ENCODE measurements at places on chromosomes 13 and 19.

GRCh38 chr19:35495107-35496064 is 5.1 kb upstream of the KRTDAP start:
- peak; percentile 3 for DNase-seq

DNA sequence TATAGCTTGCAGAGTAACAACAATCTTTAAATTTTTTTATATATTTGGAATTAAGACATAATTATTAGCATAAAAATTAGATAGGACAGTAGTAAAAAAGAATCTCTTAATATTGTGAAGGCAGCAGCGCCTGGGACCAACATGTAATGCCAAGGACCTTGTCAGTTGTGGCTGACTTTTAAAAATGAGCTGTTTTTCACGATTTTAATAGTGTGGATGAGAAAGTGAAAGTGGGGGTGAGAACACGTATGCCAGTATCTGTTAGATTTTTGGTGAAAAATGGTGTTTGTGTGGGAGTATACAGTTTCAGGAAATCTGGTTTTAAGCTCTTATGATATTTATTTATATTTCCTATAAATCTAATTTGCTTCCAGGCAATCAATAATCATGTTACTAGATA is 125.2 kb downstream of the LMO7 start:
- DNase-seq: no peak

- no peak for DNase-seq
These were observed 11.7 kb upstream of the SPACA6 start for GRCh38 chr19:51681286-51681941.

- no peak for DNase-seq
These were observed 15.7 kb downstream of the GPI start for GRCh38 chr19:34380639-34381241.

- no peak for DNase-seq
These were observed 1.1 kb downstream of the BSG start for GRCh38 chr19:573519-573825.

DNA sequence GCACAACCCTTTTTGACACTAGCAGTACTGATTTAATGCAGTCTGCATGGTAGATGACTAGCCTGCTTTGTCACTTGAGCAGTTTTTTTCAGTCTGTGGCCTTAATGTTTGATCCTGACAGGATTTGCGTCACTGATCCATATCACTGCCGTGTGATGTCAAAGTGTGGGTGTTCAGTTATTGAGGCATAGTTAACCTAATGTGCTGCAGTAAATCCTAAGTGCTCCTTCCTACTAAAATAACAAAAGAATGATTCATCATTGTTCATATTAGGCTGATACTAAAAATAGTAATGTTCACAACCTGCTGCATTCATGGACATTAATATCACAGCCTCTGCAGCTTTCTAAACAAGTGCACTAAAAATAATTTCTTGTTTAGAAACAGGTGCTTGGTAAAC is 121.9 kb upstream of the MLNR start:
- no peak for DNase-seq

GRCh38 chr13:51681037-51681678 is 96.9 kb downstream of the WDFY2 start:
- no peak for DNase-seq

- no peak for DNase-seq
These were observed 243.9 kb upstream of the SPRY2 start for GRCh38 chr13:80584785-80585184.

- DNase-seq: no peak
These were observed 194.5 kb downstream of the NBEA start for GRCh38 chr13:35136585-35136984.

- no peak for DNase-seq
These were observed 4.9 kb upstream of the TNFSF14 start for GRCh38 chr19:6674868-6675305.

DNA sequence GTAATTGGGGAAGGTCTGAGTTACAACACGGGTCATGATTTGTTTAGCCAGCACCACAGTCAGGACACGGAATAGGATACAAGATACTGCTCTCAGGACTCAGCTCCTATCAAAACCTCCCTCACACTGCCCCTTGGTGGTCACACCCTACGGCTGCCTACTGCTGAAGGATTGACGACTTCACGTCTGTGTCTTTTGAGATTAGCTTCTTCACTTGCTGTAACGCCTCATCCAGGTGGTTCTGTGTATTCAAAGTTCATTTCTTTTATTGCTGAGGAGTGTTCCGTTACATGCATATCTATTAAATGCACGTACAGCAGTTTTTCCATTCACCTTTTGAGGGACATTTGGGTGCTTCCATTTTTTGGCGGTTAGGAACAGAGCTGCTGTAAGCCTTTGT is 46.3 kb downstream of the URI1 start:
- DNase-seq: no peak

GRCh38 chr13:20848203-20848602 is 54.3 kb downstream of the XPO4 start:
- no peak for DNase-seq

DNA sequence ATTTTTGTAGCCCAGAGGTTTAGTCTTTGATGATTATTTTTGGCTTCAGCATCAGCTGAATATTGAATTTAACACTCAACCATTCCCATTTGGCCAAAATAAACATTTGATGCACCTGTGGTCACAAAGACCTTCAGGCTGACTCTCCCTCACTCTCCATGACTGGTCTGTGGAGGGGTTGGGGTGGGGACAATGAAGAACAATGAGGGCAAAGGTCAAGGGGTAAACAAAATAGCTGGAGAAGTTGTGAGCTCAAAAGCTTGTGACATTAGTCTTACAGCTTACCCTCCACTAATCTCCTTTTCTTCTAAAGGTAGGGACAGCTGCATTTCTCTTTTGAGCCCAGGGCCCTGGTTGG is 86.9 kb downstream of the SLC15A1 start:
- DNase-seq: no peak

DNA sequence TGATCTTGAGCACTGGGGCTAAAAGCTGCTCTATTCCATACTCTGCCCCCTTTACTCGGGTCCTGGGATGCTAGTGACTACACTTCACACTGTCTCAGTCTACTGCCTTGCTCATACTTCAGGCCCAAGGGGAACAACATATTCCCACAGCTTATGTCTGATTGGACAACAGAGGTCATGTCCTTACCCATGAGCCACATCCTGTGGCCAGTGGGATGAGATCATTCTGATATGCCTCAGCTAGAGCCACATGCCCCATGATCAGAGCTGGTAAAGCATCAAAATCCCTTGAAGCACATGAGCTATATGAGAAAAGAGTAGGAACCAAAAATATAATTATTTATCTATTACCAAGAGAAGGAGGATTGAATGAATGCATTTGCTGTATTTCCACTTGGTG is 290.1 kb upstream of the TSHZ3 start:
- DNase-seq: no peak

DNA sequence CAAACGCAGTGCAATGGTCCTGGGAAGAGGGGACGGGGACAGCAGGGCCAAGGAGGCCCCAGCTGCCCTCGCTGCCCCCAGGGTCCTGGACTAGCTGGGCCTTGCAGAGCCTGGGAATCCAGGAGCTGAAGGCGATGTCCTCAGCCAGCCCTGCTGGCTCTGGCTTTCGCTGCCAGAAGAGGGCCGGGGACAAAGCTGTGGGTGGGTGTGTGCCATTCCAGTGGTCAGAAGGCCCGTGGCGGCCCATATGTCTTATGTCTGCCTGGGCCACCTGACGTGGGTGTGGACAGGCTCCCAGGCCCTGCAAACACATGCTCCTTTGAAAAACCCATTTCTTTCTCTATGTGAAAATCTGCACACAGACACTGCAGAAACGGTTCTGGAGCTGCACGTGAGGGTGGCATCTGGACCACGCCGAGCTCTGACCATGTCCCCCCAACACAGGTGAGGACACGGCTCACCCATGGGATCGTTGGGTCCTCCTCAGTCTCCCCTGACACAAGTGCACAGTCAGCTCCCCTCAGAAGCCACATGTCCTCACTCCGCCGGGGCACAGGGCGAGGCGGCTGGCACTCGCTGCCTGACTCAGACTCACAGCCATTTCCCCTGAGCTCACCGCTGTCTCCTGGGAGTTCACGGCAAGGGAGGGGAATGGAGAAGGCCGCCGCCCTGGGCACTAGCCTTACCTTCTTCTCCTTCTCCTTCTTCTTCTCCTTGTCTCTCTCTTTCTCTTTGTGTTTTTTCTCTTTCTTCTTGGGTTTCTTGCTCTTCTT is 16.9 kb downstream of the IZUMO4 start:
- no peak for DNase-seq

DNA sequence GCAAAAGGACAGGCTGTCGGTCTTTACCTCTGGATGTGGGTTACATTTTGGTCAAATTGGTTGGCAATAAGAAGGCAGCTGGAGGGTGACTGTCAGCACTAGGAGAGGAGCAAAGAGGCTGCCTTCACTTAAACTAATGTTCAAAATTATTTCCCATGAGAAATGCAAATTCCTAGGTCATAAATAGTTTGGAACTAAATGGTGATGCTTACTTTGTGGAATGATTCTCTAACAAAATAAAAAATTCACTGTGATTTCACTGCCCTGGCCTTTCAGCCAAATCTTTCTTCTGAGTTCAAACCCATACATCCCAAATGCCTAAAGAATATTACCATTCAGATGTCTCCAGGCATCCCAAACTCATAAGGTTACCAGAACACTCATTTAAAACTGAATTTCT is 25.0 kb upstream of the OXGR1 start:
- DNase-seq: no peak

GRCh38 chr13:106917024-106917571 is 349.2 kb upstream of the ARGLU1 start:
- no peak for DNase-seq

- no peak for DNase-seq
These were observed 11.1 kb upstream of the TIMM50 start for GRCh38 chr19:39469567-39469966.

- DNase-seq: no peak
These were observed 1610.4 kb upstream of the MIR17HG start for GRCh38 chr13:89737051-89737450.

GRCh38 chr13:47277774-47278173 is 380.9 kb upstream of the HTR2A start:
- DNase-seq: no peak

DNA sequence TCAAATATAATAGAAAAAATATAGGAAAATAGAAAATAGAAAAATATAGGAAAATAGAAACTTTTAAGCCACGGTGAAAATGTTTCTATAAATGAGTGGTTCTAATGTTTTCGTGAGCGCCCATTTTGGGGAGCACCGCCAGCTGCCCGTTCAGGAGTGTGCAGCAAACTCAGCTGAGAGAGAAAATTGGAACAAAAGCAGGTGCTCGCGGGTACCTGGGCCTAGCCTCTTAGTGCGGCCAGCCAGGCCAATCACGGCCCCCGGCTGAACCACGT is 204 bp upstream of the PDX1 start:
- no peak for DNase-seq

GRCh38 chr19:45047188-45047797 is 8.4 kb downstream of the CLASRP start:
- DNase-seq: no peak

GRCh38 chr13:98751861-98752466 is 508 bp downstream of the SLC15A1 start:
- no peak for DNase-seq

DNA sequence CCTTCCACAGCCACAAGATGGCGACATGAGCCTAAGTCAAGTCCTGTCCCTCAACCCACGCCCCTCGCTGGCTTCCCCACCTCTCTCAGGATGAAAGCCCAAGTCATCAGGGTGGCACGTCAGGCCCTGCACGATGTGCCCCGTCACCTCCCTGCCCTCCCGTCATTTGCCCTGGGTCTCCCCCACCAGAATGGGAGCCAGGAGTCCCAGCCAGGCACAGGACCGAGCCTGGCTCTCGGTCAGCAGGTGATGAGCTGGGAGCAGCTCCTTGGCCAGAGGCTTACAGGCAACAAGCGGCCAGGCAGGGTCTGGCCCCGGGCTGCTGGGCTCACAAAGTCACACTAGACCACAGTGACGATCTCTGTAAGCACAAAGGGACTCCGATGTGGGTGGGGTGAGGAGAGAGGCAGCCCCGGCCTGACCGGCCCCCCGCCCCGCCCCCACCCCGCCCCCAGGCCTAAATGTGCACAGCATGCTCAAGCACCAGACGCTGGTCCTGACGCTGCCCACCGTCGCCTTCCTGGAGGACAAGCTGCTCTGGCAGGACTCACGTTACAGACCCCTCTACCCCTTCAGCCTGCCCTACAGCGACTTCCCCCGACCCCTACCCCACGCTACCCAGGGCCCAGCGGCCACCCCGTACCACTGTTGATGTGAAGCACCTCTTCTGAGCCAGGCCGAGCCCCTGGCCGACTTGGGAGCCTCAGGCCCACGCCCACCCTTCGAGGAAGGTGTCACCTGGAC is 7.3 kb downstream of the MRPL4 start:
- DNase-seq: peak; percentile 60
